ENCODE measurements at places on chromosomes 1 and 21.

- DNase-seq: no peak
Observed at GRCh38 chr1:197774466-197775281, 606 bp downstream of the DENND1B start.

DNA sequence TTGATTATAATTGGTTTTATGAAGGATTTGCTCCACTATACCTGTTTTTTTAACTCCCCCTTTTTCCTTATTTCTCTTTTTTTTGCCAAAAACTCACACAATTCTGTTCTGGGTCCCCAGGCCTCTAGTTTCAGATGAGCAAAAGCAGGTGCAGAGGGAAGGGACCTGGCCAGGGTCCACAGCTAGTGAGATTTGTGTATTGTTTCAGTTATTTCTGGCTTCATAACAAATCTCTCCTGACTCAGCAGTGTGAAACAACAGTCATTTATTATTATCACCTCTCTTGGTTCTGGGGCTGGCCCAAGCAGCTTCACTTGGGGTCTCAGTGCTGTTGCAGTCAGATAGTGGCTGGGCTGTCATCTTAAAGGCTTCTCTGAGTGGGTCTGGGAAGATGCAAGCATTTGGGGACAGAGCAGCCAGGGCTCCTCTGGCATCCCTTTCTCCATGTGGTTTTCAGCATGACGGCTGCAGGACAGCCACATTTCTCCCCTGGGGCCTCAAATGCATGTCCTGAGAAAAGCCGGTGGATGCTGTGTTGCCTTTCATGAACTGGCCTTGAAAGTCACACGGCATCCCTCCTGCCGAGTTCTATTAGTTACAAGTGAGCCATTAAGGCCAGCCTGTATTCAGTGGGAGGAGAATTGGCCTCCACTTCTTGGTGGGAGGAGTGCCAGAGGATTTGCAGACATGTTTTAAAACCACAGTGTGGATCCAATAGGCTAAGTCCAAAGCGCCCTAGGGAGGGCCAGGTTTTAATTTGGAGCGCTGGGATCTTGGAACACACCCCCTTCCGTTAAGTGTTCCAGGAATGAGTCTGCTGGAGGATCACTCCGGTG, 137.1 kb downstream of the CAMTA1 start:
- DNase-seq: no peak

DNA sequence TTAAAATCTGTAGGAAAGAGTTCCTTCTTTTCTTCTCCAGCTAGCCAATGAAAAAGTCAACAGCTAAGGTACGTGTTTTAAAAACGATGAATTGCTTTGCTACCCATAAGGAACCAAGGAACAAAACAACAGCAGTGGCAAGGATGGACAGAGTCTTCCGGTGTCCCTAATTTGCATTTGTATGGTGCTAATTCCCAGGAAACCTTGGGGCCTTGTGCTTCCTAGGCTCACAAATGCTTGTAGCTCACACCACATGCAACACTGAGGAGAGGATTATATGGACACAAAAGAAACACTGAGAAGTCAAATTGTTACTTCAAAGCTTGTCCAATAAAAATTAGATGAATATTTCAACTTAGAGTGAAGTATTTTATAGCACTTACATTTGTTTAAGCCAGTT, 1.8 kb upstream of the PGBD5 start:
- DNase-seq: no peak

- DNase-seq: no peak
Observed at GRCh38 chr1:112114540-112114939, 125.1 kb upstream of the KCND3 start.

- no peak for DNase-seq
Observed at GRCh38 chr1:232422898-232423297, 207.0 kb downstream of the SIPA1L2 start.

GRCh38 chr1:6385488-6386191, 7.9 kb downstream of the ACOT7 start:
- no peak for DNase-seq

GRCh38 chr1:189607477-189608096, 870.1 kb downstream of the BRINP3 start:
- no peak for DNase-seq

GRCh38 chr1:24767351-24767750, 22.1 kb downstream of the CLIC4 start:
- no peak for DNase-seq

GRCh38 chr1:41802532-41803501, 115.9 kb downstream of the HIVEP3 start:
- DNase-seq: no peak

DNA sequence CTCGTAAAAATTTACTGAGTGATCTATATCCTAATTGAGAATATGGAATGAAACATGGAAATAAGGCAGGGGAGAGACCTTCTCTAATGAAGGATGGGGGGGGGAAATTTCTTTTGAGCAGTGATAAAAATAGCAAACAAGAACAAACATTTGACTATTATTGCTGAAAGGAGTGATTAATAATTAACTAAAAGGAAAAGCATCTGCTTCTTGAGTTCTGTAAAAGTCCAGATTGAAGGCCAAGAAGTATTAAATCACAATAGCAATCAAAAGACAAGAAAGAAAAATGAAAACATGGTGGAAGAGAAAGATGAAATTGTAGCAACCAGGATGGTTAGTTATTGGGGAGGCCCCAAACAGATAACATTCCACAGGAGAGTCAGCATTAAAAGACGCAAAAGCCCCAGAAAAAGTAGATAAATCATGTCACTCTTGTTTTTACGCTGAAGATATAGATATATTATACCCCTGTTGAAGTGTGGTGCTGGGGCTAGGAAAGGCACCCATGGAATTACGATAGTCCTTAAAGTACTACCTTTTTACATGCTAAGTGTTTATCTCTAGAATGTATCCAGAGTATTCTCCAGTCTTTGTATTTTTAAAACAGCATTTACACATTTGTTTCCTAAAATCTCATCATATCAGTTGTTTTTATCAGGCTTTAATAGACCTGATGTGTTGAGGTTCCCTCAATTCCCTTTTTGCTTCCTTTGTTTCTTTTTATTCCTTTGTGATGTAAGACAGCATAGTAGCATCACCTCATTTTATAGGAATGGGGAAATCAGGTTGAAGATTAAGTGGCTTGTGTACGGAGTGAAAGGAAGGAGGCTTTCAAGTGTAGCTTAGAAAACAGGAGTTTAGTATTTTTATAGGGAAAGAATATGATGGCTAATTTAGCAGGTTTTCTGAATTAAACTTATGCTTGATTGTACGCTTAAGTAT, 28.9 kb downstream of the DISP1 start:
- no peak for DNase-seq

GRCh38 chr21:45571641-45572040, 29.4 kb upstream of the SLC19A1 start:
- DNase-seq: no peak

DNA sequence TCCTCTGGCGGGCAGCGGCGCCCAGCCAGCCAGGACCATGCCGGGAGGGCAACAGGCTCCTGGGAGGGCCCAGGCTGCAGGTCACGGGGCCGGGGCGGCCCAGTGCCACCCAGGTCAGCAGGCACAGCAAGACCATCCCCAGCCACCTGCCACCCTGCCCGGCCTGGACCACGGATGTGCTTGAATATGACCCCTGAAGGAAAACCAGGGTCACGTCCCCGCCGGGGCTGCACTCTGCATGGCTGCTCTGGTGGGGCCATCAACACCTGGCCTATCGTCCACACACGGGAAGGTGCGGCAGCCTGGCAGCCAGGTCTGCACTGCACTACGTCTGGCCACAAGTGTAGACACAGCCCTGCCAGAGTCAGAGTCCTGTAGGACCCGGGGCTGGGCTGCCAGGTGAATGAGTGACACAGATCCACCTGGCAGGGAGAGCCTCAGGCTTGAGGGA, 6.9 kb downstream of the WNT9A start:
- DNase-seq: no peak

- no peak for DNase-seq
Observed at GRCh38 chr1:39529901-39530535, 38.6 kb downstream of the BMP8A start.

GRCh38 chr1:154405747-154406571, 816 bp downstream of the IL6R start:
- no peak for DNase-seq

- no peak for DNase-seq
Observed at GRCh38 chr1:205015241-205015640, 27.8 kb upstream of the CNTN2 start.

- no peak for DNase-seq
Observed at GRCh38 chr1:211616231-211616964, 37.4 kb upstream of the SLC30A1 start.

DNA sequence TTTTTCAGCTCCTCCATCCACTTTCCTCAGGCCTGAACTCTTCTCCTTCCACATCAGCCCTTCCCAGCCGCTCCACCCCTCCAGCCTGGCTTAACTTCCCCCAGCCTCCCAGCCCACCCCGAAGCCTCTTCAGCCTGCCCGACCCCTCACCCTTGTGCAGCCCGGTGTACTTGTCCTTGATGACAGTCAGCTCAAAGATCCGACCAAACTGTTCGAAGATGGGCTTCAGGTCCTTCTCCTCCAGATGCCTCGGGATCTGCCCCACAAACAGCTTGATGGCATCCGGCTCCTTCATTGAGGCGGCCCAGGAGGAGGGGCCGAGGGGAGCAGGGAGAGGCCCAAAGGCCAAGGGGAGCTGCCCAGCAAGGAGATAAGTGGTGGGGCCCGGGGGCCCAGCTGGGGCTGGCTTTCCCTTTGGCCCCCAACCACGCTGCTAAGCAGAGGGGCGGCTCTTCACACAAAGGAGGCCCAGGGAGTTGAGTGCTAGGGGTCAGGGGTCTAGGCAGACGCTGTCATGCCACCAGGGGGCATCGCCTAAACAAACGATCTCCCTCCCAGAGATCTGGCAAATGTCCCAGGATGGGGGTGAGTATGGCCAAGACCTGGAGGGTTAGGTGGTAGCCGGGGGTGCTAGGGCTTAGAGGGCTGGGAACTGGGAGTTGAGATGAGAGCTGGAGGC, 738 bp downstream of the CELF3 start:
- no peak for DNase-seq

DNA sequence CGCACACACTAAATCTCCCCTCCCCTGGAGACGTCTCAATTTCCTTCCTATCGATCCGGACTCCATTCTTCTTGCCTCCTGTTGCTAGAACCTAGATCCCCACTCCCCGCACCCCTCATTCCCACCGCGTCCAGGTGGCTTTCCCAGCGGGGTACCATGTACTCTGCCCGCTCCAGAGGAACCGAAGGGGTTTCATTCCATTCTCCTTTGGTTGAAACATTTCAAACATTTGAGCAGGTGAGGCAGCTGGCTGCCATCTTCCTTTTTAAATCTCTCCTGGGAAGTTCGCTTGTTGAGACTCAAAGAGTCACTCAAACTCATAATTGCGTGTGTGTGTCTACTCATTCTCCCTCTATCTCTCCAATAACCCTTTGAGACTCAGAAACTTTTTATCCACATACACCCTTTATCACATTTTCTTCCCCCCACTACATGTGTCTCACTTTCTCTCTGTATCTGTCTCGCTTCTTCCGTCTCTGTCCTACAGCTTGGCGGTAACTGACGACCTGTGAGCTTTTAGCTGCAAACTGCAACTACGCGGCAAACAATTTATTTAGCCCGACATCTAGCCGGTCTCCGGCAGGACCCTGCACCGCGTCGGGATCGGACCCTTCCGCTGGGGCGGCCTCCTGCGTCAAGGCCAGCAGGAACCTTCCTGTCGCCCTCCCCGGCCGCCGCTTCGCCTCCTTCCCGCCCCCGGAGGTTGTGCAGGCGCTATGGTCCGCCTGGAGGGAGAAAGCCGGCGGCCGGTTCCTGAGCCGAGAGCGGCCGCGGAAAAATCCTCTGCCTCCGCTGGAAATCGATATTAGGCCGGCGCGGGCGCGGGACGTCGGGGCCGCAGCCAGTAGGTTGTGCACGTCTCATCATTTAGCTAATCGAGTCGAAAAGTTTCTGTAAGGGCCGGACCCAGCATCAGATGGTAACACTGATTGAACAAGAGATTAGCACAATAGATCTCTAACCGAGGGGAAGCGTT, 3.0 kb upstream of the FOXD3 start:
- DNase-seq: no peak

DNA sequence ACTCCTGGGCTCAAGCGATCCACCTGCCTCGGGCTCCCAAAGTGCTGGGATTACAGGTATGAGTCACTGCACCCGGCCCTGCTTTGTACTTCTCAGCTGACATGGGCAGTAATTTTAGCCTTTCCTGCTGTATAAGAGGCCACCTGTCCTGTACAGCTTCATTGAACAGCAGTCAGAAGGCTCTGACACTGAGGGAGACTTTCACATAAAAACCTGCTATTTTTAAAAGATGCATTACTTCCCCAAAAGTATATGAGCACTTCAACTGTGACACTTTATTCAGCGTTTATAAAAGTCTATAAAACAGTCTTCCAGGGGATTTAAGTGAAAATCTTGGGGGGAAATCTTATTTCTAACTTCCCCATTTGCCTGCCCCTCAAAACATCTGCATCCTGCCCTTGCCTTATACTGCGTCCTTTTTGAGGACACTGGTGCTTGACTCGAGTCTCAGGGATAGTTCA, 17.6 kb downstream of the RNU5D-1 start:
- DNase-seq: no peak

Data from activated naive CD4-positive, alpha-beta T cell (primary cell).